Activated CD8-positive, alpha-beta memory T cell treated with anti-CD3 and anti-CD28 coated beads for 4 hours (primary cell): ENCODE measurements at places on chromosomes 1 and 21.

GRCh38 chr1:84855168-84855567, 37.8 kb downstream of the LPAR3 start:
- no peak for DNase-seq

DNA sequence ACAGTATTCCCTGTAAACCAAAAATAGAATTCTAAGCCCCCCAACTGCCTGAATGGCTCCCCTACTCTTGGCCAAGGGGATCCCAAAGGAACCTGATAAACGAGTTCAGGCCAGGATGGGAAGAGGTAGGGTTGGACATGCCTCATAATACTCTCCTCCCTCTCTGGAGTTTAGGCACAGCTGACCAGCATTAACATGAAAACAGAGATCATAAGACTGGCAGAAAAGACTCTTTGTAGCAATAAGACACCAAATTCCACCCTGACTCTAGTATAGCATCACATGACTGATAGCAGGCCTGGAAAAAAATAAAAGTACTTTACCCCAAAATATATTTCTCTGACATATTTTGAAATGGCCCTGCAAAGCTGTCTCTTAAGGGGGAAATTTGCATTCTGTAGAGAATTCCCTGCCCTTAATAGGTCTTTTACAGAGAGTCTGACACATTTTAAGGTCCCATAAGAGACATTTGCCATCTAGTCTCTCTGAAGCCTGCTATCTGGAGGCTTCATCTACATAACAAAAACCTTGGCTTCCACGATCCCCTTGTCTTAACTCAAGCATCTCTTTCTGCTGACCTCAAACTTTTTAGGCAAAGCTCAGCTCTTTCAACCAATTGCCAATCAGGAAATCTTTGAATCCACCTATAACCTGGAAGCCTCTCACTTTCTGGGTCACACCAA, 55.9 kb downstream of the SIK1 start:
- DNase-seq: no peak

- DNase-seq: no peak
Measured at GRCh38 chr1:96927125-96927524, 205.5 kb downstream of the PTBP2 start.

DNA sequence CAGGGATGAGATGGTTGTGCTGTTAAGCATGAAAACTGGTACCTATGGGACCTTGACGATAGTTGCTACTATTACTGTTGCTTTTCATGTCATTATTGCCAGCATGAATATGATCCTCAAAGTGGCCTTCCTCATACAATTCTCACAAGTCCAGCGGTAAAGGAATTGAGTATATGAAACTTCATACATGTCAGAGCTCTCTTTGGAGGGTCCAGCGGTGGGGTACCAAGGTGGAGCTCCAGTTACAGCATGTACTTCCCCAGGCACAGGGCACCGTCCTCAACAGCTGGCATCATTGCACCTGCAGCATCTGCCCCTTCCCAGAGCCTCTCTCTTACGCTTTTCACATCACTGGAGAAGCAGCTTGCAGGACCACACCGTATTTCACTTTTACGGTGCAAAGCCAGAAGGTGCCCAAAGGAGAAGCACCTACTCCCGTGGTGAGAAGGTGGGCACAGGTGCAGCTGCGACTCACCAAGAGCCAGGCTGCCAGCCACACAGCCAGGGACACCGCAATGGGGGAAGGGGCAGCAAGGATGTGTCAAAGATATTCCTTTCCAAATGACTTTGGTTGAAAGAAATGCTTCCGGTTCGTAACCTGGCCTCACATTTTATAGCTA, 166.4 kb upstream of the IRF2BP2 start:
- DNase-seq: no peak

DNA sequence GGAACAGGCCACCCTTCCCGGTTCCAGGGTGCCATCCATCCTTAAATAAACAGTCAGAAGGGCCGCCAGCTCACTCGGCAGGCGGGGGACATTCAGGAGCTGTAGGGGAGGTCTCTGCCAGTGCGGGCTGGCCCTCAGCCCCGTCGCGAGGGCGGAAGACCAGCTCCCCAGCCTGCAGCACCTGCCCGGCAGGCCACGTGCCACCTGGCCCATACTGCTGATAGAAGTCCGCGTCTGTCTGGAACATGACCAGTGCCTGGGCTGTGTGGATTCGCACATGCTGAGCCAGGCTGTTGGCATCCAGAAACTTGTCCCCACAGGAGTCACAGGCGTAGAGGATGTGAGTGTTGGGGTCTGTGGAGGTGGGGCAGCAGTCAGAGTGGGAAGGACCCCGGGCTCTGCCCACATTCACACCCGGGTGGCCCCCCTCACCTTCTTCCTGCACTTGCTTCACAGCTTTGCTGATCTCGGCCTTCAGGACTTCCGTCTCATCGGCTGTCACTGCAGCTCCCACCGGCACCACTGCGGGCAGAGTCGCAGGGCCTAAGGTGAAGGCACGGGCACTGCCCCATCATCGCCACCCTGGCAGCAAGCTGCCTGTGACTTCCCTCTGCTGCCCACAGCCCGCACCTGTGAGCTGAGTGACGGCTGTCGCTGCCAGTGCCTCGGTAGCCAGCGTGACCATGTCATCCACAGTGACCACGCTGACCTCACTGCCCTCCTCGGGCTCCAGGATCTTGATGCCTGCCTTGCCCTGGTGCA, 33.8 kb downstream of the ZBTB17 start:
- no peak for DNase-seq

DNA sequence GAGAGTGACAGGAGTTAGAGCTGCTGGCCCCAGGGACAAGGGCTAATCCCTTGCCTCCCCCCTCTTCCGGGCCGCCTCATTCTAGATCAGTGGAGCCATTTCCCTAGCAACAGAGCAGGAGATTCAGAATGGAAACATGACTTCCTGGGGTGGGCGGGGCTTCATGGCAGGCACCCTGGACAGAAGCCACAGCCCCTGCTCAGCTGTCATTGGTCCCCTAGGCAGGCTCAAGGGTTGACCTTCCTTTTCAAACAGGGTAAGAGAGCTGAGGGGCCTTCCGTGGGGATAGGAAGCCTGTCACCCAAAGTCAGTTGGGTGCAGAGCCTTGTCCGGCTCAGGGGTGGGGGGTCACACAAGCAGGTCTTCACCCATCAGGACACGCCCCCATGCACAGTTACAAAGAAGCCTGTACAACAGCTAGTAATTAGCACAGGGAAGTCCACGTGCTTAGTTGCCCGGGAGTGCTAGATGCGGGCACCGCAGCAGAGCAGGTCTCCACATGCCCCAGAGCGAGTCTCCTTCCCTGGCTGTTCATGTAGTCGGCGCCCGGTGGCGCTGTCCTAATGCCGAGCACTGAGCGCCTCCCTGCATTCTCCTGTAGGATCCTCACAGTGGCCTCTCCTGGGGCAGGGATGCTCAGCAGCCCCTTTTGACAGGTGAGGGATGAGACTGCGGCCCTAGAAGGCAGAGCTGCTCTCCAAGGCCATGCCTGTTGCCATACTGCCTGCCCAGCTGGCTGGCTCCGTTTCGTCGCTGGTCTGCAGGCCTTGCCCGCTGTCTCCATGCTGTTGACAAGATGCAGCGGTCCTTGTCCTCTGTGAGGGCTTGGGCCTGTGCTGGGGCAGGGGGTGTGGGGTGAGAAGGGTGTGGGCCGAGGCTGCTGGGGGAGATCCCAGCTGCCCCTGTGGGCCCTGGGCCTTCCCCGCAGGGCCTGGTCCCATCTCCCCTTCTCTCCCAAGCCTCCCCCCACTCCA, 5.1 kb downstream of the TMEM201 start:
- DNase-seq: no peak

DNA sequence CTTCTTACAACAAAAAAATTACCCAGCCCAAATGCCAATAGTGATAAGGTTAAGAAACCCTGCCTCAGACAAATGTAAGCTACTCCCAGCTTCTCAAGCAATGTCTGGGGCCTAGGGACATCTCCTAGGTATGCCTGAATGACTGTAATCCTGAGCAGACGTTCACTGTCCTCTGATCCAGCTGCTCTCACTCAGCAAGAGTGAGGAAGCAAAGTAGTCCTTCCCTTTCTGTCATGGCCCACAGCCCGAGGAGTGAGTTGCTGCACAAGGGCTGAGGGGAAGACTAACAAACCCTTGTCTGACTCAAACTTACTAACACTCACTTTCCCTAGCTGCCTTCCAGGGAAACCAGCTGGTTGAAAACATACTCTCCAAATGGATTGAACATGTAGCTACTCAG, 124.9 kb upstream of the TNFSF4 start:
- no peak for DNase-seq

- DNase-seq: no peak
Measured at GRCh38 chr1:29237129-29237821, 953 bp downstream of the PTPRU start.

GRCh38 chr21:30932686-30933085, 51.3 kb upstream of the KRTAP11-1 start:
- DNase-seq: no peak

GRCh38 chr1:119917304-119918055, 21.2 kb upstream of the ADAM30 start:
- no peak for DNase-seq

DNA sequence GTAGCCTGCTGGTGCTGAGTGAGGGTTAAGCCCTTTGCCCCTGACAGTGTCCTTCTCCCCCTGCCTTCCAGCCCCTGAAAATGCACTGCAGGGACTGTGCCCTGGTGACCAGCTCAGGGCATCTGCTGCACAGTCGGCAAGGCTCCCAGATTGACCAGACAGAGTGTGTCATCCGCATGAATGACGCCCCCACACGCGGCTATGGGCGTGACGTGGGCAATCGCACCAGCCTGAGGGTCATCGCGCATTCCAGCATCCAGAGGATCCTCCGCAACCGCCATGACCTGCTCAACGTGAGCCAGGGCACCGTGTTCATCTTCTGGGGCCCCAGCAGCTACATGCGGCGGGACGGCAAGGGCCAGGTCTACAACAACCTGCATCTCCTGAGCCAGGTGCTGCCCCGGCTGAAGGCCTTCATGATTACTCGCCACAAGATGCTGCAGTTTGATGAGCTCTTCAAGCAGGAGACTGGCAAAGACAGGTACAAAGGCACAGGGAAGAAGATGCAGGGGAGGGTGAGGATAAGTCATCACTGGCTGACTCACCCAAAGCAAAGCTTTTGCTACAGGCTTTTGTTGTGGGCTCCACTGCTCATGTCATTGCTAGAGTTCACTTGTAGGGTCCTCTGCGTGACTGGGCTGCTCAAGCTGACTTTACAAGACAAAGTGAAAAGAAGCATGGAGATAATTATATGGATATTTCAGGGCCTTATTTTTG, 174.9 kb downstream of the PIGK start:
- no peak for DNase-seq

- DNase-seq: no peak
Measured at GRCh38 chr1:41320895-41321676, 40.1 kb upstream of the FOXO6 start.

- no peak for DNase-seq
Measured at GRCh38 chr1:246544001-246544400, 22.1 kb downstream of the TFB2M start.

- DNase-seq: no peak
Measured at GRCh38 chr1:219223496-219223895, 49.8 kb downstream of the LYPLAL1 start.

- no peak for DNase-seq
Measured at GRCh38 chr1:226646026-226646869, 92.8 kb downstream of the ITPKB start.

GRCh38 chr1:33575324-33575879, 103.0 kb downstream of the ZSCAN20 start:
- no peak for DNase-seq

GRCh38 chr21:37463083-37463801, 96.7 kb downstream of the DYRK1A start:
- no peak for DNase-seq

GRCh38 chr1:7842517-7842916, 10.3 kb downstream of the UTS2 start:
- no peak for DNase-seq

GRCh38 chr1:162016631-162017030, 7.0 kb downstream of the OLFML2B start:
- DNase-seq: no peak

DNA sequence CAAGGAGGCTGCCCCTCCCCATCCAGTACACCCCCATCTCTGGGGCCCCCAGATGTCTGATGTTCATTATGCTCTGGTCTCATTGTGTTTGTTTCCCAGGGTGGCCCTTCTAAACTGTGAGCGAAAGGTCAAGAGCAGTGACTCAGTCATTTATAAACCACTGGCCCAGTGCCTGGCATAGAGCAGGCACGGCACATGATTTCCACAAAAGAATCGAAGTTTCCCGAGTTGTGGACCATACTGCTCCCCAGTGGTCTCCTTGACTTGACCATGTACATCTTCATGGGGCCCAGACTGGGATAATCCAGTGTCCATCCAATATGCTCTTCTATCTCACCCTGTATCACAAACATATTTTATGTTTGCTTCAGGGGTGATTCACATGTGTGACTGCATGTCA, 153.3 kb downstream of the NR5A2 start:
- DNase-seq: no peak

DNA sequence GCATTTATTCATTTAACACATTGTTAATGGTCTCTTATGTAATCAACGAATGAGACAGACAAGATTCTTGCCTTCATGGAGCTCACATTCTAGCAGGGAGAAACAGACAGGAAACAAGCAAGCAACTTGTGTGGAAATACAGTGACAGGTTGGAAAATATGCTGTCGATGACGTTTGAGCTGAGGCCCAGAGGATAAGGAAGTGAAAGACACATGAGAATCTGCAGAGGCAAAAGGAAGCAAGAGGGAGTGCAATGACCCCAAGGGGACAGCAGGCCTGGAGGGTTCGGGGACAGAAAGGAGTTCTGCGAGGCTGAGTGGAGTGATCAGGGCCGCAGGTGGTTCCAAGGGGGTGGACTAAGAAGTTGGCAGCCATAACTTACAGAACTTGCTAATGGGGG, 60.6 kb upstream of the AKT3 start:
- DNase-seq: no peak

DNA sequence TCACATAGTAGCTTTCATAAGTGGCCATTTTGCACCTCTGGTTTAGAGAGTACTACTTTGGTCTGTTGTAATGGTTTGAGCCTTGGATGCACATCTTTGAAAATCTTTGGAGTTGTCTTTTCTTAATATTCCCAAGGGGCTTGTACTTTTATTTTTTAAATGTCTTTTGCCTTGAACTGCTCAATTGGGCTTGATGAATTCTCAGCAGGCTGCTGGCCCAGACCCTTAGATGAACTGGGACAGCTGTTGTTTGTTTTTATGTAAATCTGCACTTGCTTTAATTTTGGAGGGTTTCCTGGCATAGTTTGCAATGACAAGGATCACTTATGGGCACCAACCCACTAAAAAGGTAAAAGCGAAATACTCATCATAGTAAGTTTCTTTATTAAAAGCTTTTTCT, 24.9 kb downstream of the NGF start:
- DNase-seq: no peak

- no peak for DNase-seq
Measured at GRCh38 chr21:31543191-31543590, 116.3 kb upstream of the SOD1 start.

- no peak for DNase-seq
Measured at GRCh38 chr21:41509145-41509496, 1.2 kb upstream of the TMPRSS2 start.
